ENCODE measurements at places on chromosomes 7 and 10.

DNA sequence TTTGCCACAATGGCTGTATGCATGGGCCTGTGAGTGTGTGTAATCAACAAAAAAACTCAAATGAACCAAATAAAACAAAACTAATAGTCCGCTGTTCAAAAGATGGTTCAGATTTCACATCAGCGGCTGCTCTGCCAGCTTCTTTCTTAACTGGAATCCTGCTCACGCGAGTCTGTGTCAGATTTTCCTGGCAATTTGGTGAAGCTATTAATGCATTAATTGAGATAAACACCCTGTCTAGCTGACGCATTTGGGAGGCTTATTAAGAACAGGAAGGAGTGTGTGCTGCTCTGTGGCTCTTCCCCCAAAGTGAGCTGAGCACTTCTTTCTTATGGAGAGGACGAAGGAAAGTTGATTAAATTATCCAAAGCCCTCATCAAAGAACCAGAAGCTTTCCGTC is 336.6 kb upstream of the MKI67 start:
- DNase-seq: no peak

DNA sequence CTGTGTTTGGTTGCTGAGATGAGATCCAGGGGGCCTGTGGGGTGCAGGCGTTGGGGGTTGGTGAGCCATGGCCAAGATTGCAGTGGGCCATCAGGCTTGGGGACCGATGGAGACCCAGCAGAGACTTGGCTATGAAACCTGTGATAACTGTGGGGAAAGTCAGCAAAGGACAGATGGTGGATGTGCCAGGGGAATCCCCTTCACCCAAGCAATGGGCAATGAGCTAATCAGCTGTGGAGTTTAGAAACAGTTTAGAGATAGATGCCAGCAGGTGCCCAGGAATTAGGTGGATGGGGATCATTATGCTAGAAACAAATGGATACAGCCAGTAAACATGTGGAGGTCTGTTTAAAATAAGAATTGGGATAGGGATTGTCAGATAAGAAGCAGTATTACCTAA is 151.4 kb upstream of the FERD3L start:
- DNase-seq: no peak

GRCh38 chr7:132654150-132654549 is 77.9 kb upstream of the PLXNA4 start:
- DNase-seq: no peak

GRCh38 chr7:111025006-111025405 is 65.9 kb upstream of the LRRN3 start:
- no peak for DNase-seq

GRCh38 chr7:93972029-93972725 is 32.0 kb downstream of the BET1 start:
- no peak for DNase-seq

- no peak for DNase-seq
These were observed 51.9 kb upstream of the PIK3AP1 start for GRCh38 chr10:96772196-96772595.

DNA sequence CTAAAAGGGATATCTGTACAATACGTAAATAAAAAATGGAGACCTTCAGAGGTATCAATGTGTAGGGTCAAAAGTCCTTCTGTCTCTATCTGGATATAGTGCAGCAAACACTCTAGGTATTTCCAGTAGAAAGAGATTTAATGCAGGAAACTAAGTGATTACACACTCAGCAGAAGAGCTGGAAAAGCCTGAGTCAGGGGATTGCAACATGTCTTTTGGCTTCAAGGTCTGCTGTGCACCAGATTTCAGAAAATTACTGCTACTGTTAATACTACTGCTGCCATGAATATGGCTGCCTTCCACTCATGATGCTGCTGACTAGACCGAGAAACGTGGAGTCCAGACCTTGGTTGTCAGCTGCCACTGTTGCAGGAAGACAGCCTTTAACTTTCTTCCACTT is 94.9 kb upstream of the DLX6 start:
- DNase-seq: no peak

- no peak for DNase-seq
These were observed 23.6 kb upstream of the CREB3L2 start for GRCh38 chr7:138025215-138026186.

DNA sequence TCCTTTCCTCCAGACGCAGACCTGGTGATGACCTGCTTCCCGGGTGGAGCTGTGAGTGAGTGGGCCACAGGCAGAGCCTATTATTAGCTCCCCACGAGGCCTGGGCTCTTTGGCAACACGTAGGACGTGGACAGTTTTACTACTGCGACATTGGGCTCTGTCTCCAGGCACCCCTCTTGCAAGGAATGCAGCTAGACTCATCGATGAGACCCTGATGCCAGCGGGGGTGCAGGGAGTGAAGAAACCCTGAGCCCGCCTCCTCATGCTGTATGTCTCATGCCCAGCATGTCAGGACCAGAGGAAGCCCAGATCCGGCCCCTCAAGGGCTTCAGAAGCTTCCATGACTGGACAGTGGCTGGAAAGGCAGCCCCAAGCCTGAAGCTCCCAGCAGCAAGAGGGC is 161.9 kb downstream of the TCERG1L start:
- no peak for DNase-seq

DNA sequence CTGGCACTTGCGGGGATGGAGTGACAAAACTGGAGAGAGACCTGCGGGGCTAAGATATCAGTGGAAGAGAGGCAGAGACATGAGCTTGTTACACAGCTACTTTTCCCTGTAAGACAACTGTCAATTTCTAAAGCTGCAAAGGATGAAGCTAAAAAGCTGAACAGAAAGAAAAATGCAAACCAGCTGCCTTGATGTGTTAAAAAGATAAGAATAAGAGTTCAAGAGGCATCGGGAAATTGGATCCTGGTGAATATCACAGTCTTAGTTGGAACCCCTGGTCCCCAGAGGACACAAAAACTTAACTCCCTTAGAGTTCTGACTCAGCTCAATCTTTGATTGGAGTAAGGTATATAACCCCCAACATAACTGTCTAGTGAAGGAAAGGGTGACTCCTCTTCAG is 38.8 kb downstream of the VPS41 start:
- no peak for DNase-seq

DNA sequence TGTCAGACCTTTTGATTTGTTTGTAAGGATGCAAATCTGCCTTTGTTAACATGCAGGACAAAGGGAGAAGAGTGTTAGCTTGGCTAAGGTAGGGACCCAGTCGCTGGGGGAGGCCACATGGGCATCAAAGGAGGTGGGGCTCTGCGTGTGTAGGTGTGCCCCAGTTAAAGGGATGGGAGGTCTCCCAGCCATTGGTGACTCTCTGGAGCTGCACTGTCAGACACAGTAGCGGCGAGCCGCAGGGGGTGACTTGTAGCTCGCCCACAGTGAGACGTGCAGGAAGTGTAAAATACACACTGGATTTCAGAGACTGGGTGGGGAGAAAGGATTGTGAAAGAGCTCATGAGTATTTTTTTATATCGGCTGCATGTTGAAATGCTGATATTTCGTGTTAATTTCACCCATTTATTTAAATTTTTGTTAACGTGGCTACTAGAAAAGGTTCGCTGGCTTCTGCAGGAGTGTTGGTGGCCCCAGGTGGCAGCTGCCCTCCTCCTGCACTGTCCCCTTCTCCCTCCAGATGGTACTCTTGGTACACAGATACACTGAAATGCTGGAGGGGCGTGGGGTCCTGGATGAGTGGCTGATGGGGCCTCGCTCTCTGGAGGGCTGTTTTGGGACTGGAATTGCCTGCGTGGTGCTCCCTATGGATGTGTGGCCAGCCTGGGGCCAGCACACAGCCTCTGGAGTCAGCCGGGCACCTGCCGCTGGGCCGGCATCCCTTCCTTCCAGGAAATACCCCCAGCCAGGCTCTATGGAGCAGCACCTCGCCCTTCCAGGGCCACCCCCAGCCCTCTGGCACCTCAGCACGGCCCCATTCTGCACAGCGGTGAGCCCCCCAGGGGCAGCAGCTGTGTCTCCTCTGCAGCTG is 59.2 kb downstream of the LHPP start:
- no peak for DNase-seq

GRCh38 chr7:81594767-81595166 is 175.1 kb downstream of the HGF start:
- no peak for DNase-seq

DNA sequence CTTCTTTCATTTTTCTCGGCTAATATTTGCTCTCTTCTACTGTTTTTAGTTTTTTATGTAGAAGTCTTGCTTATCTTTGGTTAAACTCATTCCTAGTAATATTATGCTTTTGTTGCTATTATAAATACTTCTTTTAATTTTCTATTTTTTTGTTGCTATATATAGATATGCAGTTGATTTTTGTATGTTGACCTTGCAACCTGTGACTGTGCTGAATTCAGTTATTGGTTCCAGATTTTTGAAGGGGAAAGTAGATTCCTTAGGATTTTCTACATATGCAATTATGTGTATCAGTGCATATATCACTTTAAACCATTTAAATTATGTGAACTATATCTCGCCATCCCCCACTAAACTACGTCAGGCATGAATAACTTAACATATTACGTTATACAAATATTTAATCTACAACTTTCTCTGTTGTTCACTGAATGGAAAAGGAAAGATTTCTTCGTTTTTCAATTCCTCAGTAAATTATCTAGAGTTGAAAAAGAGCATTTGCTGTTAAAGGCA is 71.5 kb downstream of the IDE start:
- DNase-seq: no peak

- DNase-seq: no peak
These were observed 429.1 kb downstream of the KIF20B start for GRCh38 chr10:90130321-90131086.

DNA sequence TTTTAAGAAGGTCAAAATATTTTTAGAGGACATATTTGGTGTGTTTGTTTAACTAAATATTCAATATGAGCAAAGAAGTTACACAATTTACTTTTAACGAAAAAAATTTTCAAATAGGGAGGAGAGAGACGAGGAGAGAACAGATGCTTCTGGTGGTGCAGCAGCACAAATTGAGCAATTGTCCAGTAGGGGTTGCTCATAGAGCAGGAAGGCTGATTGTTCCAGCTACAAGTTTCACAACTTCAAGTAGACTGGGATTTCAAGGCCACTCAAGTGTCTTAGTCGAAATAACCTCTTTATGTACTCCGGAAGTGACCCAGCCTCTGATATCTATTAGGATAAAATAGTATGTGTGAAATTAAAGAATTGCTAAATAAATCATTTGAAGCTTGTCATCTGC is 197.9 kb downstream of the HDAC9 start:
- no peak for DNase-seq

GRCh38 chr10:91771907-91772306 is 26.3 kb upstream of the TNKS2 start:
- DNase-seq: no peak

DNA sequence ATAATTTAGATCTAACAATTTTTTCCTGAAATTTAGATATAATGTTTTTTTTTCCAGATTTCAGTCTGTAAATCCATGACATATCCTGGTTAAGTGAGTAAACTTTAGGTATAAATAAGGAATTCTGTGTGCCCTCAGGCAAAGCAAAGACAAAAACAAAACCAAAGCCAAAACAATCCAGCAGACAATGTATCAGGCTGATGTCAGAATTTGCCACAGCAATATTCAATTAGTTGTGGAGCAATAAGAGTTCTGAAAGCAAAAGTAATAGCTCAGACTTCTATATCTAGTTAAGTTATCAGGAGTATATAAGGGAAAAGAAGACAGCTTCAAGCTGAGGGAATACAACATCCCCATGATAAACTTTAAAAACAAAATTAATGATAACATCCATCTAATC is 82.0 kb downstream of the MKX start:
- no peak for DNase-seq

GRCh38 chr10:12107781-12108180 is 21.7 kb upstream of the SEC61A2 start:
- DNase-seq: no peak

DNA sequence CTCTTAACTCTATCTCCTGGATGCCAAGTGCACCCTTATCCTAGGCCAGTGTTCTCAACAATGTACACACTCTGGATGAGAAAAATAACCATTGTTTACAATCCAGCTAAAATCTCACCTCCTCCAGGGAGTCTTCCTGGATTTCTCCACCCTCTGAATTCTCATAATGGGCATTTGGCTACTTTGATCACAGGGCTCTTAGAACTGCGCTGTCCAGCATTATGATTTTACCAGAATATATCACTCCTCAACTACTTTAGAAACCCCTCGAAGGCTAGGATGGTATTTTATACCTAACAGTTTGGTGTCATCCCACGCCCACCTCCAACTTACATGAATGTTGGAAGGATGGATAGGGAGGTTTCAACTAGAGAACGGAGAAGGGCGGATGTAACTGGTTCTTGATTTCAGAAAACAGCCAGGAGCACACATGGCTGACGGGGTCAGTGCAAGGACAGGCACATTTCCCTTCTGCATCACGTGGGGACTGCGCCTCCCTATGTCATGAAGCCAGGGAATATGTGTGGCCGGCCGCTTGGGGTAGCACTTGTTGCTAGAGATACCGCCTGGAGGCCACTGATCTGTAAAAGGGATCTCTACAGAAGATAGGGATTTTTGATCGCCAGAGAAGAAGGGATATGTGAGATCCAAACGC is 1.2 kb upstream of the ATP6V0E2 start:
- peak; percentile 32 for DNase-seq

DNA sequence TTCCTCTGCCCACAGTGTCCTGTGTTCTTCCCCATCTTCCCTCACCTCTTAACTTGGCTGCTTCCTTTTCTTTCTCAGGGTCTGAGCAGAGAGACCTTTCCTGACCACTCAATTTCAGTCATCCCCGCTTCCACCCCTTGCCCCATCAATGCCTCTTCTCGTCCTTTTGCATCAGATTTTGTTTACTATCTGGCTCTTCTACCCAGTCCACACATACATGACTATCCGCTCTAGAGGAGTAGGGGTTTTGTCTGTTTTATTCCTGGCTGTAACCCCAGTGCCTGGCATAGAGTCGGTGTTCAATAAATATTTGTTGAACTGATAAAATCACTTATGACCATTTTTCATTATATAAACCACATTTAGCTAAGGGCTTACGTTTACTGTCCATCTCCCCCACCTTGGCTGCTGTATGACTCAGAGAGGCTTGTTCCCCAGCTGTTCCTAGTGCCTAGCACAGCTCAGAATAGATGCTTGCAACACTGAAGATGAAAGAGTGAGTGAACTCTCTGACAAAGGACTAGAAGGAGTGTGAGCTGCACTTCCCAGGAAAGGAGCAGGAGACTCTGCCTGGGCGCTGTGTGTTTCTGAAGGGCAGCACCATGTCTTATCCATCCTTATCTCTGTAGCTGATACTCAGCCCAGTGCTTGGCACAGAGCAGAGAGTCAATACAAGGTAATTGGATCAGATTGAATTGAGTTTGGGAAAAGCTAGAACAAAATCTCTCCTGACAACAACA is 21.9 kb downstream of the ARID5B start:
- no peak for DNase-seq

All from stimulated activated CD4-positive, alpha-beta T cell treated with anti-CD3 and anti-CD28 coated beads, Interleukin-4, amount 100 ng/mL, for 48 hours (primary cell).